ENCODE measurements at places on chromosomes 3 and 15.

DNA sequence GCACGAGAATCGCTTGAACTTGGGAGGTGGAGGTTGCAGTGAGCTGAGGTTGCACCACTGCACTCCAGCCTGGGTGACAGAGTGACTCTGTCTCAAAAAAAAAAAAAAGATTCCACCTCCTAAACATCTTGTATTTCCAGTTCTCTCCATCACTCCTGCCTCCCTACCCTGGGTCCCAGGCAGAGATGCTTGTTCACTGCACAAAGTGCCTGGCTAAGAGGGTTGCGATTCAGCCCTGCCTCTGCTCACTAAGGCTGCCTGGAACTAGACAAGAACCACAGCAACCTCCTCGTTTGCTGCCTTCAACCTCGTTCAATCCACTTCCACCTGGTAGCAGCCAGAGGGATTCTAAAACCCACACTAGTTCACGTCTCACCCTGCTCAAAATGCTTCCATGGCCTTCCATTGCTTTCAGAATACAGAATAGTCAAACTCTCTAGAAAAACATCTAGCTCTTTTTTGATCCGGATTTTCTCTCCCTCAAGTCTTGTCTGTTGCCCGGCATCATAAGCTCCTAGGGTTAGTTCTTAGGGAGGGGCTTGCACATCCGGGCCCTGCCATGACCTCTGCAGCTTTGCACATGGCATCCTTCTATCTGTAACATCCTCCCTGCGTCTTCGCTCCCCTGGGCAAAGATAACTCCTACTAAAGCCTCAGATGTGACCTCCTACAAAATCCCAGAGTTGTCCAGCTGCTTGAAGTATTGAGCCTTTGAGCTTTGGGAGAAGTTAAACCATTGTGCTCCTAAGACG is 1.0 kb upstream of the MCM2 start:
- no peak for DNase-seq

DNA sequence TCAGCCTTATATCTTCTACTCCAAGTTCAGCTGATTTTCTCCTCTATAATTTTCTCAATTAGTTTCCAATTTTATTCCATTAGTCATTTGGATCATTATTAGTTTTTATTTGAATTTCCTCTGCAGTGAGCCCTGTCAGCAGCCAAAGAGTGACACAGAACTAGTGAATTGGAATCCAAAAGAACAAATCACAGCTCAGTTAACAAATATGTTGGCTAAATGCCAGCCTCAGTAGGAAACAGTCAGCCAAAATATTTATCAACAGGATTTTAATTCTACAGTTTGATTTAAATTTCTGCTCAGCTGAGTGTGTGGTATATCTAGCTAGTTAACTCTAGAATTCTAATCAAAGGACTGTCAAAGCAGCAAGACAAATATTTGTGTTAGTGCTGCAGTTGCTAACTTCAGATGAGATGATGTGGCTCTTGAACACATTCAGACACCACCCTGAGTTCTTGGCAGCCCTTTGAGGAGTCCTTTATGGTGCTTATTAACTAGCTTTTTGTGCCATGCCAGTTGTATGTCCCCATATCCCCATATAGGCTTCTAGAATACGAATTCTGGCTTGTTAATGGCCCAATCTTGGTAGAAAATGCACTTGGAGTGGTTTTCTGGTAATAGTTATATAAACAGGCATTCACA is 194.5 kb downstream of the CPNE4 start:
- DNase-seq = no peak

DNA sequence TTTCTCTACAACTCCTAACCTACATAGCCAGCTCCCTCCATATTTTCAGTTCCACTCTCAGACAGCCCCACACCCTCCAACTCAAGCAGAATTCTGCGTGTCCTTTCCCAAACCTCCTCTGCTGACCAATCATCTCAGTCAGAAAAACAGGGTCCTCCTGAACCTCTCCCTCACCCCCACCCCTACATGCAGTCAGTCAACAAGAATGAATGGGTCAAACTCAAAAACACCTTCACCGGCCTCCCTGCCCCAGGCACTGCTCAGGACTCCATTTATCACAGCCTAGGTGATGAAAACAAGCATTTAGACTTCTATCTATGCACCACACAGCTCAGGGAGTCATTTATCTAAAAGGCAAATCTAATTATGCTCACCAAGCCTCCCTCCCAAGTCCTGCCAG is 32.4 kb downstream of the MYL3 start:
- DNase-seq = no peak

GRCh38 chr3:190388703-190389102 is 740 bp downstream of the CLDN16 start:
- no peak for DNase-seq

DNA sequence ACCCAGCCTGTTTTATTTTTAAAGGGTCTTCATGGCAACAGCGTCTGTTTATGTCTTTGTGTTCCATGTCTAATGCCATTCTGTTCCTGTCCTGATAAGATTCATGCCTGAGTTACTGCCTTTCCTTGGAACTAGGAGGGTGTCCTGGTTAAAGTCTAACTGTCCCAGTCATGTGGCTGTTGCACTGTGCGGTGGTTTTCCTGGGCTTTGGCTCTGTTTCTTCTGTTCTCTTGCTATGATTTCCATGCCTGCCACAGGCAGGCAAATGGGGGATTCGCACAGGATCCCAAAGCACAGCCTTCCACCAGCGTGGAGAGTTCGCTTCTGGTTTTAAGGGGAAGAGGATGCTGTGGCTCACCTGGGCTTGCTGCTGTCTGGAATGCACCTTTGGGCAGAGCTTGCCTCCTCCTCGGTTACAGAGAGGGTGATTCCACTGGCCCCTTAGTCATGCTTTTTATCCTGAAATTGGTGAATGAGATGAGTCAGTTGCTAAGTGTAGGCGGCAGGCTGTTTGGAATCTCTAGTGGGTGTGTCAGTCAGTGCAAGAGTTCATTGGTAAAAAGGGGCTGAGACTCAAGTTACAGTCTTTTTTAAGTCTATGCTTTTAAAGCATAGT is 86.8 kb downstream of the CCK start:
- no peak for DNase-seq

DNA sequence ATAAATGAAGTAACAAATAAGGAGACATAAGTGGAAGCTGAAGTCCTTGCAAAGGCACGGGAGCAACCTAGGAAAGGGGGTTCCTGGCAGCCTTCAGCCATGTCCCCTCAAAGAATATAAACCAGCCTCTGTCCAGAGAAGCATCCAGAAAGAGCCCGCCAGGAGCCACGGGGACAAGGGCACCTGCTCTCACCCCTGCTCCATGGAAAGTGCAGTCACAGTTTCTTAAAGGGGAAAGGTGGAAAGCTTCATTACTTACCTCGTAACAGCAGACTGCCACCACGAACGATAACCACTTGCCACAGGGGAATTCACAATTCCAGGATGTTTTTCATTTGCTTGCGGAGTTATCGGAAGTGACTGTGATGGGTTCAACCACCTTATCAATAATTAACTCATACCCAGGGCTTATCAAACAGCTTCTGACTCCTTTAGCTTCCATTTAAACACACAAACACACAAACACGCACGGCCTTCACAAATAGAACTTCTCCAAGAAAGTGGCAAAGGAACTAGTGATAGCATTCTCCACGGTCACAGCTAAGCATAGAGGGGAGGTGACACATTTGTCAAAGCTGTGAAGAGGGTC is 134.2 kb upstream of the IGF1R start:
- no peak for DNase-seq

DNA sequence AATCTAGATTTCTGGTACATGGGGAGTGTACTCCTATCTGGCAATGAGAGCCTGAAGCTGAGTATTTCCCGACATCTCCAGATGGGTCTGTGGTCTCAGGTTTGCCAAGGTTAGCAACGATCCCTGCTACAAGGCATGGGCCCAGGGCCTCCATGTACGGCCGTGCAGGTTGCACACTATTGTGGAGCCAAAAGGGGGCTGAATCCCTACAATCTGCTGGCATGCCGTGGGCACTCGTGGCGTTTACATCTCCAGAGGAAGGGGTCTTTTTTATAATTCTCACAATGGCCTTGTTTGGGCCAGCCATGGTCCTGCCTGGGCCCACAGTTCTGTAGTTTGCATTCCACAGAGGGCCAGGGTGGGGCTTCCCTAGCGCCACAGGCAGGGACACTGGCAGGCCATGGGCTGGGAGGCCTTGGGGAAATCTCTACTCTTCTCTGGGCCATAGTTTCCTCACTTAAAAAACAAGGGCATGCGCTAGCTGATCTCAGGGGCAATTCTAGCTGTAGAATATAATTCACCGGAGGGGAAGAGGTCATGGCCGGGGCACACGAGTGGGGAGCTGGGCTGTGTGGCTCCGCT is 68.9 kb upstream of the TLE3 start:
- no peak for DNase-seq

DNA sequence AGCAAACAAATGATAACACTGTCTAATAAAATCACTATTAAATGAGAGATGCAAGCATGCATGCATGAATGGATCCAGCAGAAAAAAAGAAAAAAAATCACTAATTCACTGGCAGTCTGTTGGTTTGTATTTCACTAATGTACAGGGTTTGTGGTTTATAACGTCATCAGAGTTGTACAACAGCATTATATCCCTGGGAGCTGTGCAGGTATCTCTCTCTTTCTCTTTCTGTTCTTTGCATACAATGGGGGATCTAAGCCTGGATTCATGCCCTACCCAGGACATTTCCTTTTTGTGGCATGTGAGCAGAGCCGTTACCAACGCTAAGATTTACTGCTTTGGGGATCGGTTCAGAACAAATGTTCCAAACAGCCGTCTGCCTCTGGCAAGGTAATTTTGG is 229.5 kb downstream of the SOX2 start:
- DNase-seq = no peak

DNA sequence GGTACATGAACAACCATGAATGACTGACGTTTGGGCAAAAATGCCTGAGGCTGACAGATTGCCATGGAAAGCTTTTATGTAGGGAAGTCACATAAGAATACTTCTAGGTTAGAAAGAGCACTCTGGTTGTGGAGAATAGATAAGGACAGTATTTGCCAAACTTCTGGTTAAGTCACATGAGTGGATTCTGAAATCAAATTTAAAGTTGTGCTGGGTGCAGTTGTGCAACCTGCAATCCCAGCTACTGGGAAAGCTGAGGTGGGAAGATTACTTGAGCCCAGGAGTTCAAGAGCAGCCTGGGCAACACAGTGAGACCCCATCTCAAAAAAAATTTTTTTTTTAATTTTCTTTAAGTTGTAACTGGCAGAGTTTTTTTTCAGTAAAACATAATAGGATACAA is 7.2 kb upstream of the ZNF148 start:
- no peak for DNase-seq

All from activated CD4-positive, alpha-beta T cell treated with anti-CD3 and anti-CD28 coated beads, Interleukin-2, amount 50 U/mL, for 4 hours (primary cell).